ENCODE measurements at places on chromosomes 7 and 10. TPM values are rescaled to one million over a fixed set of nuclear protein-coding genes. Genes with fewer than 3 reads are reported as not detected.

DNA sequence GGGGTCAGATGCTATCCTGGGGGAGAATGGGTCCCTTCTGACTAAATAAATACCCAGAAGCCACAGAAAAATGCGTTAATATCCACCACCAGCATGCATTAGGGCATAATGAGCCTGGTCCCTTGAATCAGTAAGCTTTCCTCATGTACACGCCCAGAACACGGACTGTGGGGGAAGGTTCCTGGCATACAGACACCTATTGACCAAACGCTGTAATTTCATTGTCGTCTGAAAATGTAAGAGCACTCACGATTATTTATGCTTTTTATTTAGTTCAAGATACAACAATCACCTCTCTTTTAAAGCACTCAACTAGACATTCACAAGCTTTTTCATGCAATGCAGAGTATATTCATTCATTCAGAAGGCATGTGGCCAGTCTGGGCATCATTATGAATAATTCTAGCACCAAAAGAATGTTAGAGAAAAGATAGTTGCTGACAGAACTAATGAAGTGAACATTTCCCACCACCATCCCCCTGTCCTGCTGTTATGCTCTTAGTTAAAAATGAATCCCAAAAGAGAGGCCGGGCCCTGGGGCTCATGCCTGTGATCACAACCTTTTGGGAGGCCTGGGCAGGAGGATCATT lies 101.0 kb downstream of the SVIL start:
- DNase-seq = no peak

DNA sequence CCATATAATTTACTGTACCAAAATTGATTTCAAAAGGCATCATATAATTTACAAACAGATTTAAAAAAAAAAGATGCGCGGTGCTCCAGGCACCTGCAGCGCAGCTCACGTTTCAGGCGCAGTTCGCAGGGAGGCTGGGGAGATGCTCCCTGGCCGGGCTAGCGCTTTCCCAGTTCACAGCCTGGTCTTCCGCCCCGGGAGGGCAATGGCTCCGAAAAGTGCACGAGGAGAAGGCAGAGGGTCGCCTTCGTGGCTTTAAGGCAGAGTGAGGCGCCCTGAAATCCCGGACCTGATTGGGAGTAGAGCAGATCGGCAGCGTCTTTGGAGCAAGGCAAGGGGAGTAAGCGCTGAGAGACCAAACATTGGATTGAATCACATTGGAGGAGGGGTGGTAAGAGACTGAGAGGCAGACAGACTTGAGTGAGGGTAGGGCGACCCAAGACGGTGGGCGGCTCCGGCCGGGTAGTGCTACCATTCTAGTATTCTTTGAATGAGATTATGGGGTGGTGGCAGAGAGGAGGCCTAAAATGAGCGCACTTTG lies 1.5 kb downstream of the NEUROG3 start:
- no peak for DNase-seq

Gene GPC2
- total RNA-seq = 9.6 TPM

DNA sequence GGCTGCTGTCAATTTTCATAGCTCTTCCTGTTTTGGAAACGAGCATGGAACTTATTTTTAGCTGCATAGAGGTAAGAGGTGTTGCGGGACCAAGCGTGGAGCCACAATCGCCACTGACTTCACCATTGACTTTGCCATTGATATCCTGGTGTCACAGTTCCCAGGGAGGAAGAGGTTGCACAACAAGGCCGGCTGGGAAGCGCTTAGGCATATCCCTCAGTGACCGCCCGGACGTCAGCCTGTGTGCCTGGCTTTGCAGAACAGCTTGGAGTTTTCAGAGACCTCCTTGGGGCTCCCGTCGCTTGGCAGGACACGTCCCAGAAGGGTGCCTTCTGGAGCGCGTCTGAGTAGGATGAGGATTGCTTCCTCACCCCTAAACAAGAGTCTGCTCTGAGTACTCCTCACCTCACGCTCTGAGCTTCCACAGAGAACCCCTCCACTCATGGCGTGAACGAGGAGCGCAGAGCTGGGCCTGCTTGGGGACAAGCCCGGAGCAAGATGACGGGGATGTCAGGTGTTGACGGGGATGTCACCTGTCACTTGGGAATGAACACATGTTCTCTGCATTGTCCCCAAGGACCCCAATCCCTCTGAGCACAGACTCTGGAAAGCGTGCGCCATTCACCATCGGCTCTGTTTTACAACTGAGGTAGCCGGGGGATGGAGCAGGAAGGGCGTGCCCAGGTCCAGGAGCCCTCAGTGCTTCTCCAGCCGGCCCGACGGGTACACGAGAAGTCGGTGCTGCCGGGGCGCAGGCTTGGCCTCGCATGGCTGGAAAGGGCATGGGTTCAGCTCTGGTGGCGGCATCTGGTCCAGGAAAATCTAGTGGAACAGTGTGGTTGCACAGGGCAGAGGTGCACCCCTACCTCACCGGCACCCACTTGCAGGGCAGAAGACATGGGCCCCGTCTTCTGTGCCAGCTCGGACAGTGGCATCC lies 192.3 kb upstream of the SHH start:
- DNase-seq = no peak

Gene STAG3
- 0.96 TPM for total RNA-seq

Gene CYP2C19
- total RNA-seq = not detected

Gene TUBB8
- total RNA-seq = not detected

Gene SUN1
- total RNA-seq = 166 TPM

All from LHCN-M2 (cell line).